ENCODE measurements at places on chromosomes 3 and 15.

DNA sequence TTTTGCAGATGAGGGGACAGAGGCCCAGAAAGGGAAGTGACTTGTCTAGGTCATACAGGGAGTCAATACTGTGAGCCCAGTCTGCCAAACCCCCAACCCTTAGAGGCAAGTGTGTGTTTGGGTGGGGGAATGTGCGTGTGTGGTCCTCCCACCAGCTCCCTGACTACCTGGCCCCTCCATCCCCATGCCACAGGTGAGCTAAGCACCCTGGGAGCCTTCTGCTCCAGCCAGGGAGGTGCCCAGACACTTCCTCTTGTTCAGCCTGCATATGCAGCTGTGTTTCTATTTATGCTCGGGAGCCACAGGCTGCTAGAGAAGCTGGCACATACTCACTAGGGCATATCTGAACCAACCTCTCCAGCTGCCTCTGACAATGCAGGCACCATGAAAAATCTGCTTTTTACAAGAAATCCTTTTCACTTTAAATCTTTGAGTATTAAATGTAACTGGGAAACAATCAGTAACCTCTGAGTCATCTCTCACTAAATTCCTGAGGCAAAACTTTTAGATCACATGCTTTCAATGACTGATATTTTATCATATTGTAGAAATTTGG, 20.7 kb downstream of the TBC1D2B start:
- DNase-seq: no peak

DNA sequence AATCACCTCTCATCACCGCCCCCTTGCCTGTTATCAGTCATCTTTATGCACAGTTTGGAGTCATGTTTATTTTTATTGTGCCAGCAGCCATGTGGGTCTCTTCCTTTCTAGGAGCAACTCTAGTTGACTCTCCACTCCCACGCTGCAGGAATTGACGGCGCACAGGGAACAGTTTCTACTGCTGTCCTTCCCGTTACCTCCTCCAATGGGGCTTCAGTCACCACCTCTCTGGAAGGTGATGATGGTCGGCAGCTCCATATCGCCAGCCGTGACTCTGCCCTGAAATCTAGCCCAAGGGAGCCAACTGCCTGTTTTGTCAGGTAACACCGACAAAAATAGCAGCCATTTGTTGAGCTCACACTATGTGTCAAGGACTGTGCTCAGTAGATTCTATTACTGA, 35.6 kb upstream of the FAM107A start:
- DNase-seq: no peak

DNA sequence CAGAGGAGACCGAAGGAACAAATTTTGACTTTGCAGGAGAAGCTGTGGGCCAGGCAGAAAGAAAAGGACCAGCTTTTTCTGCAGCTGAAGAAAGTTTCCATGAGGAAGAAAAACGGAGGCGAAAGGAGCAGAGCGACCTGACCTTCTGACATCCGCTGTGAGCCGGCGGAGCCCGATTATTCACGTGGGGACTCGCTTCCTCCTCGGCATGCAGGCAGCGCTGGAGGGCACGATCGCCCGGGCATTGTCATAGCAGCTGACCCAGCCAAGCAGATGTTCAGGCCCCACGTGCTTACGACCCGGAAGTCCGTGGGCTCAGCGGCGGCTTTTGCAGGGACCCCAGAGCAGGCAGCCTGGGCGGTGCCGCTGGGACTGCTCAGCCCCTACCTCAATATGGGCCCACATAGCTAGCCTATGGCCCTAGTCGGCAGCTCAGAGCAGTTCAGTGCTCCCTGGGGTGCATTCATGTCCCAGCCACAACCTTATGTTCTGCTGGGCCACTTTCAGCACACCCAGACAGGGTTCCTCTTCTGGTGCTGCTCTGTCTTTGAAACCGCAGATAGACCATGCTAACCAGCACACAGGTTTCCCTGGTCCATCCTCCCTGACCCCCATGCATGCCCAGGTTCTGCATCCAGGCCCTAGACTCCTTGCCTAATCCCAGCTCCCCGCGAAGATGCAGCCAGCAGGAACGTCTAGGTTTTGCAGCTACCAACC, 10.5 kb upstream of the EIF4A2 start:
- DNase-seq: peak; percentile 52

DNA sequence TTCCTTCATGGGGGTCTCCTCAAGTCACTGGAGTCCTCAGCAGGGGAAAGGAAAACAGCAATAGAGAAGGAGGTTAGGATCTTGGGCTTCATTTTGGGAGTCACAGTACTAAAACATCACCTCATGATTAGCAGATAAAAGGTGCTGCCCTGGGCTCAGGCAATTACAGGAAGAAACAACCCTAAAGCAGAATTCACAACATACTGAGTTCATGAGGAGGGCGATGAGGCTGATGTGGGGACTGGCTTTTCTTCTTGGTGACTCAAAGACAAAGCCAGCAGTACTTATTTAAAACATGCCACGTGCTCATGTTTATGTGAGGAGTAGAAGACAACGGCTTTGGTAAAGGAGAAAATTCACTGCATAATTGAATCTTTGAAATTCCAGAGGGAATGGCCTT, 822.3 kb upstream of the CFAP20DC start:
- DNase-seq: no peak

DNA sequence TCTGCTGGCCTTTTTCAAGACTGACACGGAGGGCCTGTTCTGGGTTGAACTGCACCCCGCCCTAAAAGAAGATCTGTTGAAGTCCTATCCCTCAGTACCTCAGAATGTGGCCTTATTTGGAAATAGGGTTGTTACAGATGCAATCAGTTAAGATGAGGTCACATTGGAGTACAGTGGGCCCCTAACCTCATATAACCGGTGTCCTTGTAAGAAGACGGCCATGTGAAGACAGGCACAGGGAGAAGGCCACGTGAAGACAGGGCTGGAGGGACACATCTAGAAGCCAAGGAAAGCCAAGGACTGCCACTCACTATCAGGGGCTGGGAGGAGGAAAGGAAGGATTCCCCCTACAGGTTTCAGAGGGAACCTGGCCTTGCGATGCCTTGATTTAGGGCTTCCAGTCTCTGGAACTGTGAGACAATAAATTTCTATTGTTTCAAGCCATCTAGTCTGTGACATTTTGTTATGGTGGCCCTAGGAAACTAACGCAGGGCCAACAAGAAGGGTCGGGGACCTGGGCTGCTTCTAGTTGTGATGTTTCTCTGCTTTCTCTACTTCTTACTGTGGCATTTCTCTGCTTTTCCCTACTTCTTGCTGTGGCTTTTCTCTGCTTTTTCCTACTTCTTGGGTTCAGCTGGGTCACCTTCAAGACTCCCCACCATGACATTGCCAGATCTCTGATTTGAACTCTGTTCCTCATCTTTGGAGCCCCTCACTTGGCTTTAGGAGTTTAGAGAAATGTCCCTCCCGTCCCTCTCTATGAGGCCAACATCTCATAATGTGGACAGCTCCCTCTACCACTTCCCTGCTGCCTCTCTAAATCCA, 4.8 kb upstream of the CCDC174 start:
- no peak for DNase-seq

- DNase-seq: no peak
Observed at GRCh38 chr15:31157644-31158069, 56.1 kb upstream of the TRPM1 start.

DNA sequence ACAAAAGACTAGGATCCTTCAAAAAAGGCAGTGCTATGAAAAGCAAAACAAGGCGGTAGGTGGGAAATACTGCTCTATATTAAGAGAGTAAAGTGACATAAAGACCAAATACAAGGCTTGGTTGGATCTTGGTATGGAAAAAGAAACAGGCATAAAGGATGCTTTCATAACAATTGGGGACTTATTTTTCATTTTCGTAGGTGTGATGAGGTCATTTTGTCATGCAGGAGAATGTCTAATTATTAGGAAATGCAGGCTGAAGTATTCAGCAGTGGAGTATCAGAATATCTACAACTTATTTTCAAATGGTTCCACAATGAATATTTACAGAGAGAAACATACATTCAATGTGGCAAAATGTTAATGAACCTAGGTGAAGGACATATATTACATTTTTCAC, 9.0 kb downstream of the XPC start:
- DNase-seq: no peak

GRCh38 chr3:138434875-138435772, 708 bp downstream of the ESYT3 start:
- peak; percentile 31 for DNase-seq

DNA sequence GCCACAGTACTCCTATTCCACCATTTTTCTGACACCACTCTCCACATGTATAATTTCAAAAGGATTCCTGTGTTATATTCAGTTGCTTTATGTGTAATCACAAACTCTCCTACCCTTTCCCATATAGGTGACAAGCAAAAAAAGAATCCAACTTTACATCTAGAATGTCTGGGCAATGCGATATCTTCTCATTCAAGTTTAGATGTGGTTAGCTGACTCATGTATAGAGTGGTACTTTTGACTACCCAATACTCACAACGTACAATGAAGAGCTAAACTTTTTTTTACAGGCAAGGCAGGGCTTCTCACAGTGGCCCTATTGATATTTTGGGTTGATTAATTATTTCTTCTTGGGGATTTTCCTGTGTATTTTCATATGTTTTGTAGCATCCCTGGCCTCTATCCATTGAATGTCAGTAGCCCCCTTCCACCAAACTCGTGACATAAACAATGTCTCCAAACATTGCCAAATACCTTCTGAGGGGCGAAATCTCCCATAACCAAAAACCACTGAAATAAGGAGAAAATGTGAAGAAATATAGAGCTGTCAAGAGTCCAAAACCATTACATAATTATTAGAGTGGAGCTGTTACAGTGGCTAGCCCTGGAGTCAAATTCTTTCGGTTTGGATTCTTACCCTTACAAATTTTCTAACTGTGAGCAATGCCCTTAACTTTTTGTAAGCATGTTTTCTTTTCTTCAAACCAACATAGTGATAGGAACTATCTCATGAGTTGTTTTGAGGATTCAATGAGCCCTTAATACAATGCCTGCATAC, 342.6 kb downstream of the NSUN3 start:
- no peak for DNase-seq

DNA sequence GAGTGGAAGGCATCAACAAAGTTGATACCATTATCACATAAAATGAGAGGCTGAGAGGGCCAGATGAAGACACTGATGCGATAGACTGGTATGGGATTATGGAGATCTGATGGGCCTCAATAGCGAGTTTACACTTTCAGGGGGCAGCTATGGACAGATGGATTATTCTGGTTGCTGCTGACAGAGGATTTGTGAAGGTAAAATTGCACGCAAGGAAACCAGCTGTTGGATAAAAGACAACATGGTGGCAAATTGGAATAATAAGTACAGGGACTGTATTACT, 203.9 kb downstream of the MBNL1 start:
- DNase-seq: no peak

DNA sequence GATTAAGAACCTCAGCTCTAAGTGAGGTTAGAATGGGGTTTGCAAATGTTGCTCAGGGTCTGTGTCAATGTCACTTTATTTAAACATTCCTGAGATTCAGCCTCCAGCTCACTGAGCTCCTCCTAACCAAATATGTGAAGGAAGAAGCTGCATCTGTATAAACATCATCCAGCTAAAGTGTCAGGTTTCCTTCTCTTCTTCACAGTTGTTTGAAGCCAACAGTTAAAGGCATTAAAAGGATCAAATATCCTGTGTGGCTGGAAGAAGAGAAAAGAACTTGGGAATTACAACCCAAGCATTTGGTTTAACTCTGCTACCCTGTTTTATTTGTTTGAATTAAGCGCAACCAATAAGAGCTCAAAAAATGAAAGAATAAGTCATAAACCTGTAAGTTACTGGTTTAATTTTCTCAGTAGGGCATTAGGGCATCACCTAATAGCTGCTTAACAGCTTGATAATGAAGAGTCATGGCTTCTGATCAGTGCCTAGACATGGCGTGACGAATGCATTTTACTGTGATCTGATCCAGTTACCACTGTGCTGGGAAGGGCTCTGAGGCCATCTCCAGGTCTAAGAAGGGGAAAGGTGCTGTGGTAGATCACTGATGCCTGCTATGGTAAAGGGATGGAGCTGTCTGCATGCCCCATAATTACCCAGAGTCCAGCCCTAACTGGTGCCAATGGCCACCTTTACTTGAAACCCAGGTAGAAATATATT, 165.7 kb upstream of the TSC22D2 start:
- DNase-seq: no peak

GRCh38 chr15:83077491-83078230, 10.6 kb upstream of the BTBD1 start:
- no peak for DNase-seq

GRCh38 chr15:93500155-93500554, 411.1 kb upstream of the RGMA start:
- DNase-seq: no peak

DNA sequence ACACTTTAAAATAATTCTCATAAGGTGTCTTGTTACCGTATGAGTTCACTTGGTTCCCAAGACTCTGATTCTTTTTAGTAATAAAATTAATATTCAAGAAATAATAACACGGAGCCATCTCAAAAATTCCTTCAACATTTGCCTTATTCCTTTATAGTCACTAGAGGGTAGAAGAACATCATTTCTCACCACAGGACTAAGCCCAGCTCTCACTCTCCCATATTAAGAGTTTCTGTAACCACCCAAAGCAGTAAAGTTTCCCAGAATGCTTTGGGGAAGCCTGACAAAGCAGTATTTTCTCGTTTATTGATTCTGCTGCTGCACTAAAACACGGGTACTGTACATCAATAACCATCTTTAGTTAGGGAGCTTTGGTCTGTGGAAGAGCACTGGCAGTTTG, 114.9 kb downstream of the MCTP2 start:
- DNase-seq: no peak

GRCh38 chr3:124491098-124491497, 239.2 kb upstream of the UMPS start:
- no peak for DNase-seq
